ENCODE measurements at places on chromosomes 5 and 9.
A peak's percentile ranks its signal among the peaks of the same experiment; 100 is the strongest.

DNA sequence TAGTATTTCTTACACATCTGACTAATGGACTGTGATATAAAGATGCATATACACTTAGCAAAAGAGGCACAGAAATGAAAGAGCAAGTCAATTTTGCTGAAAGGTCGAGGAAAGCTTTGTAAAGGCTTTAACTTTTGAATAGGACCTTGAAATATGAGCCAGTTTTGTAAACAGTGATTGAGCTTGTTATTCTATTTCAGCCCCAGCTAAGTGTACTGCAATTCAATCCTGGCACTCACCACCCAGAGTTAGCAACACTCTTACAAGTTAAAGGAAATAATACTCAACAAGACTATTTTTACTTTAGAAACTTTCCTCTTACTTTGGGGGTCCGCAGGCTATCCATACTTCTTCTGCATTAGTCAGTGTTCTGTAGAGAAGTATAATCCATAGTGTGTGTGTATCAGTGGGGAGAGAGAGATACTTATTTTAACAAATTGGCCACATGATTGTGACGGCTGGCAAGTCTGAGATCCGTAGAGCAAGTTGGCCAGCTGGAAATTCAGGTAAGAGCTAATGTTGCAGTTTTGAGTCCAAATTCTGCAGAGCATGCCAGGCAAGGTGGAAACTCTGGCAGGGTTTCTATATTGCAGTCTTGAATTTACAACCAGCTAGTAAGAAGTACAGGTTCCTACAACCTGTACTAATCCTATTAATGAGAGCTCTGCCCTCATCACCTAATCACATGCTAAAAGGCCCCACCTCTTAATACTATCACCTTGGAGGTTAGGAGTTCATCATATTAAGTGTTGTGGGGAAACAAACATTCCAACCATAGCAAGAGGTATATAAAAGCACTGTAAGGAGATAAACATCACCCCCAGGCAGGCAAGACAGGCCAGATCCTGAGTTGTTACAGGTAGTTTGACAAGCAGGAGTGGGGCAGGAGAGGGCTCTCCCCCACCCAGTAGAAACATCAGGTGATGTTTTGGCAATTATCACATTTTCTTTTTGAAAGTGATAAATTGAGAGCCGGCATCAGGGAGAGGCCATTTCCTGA is 33.6 kb downstream of the IL7R start:
- no peak for DNase-seq

GRCh38 chr9:121473229-121473628 is 26.4 kb downstream of the GGTA1 start:
- DNase-seq = no peak

DNA sequence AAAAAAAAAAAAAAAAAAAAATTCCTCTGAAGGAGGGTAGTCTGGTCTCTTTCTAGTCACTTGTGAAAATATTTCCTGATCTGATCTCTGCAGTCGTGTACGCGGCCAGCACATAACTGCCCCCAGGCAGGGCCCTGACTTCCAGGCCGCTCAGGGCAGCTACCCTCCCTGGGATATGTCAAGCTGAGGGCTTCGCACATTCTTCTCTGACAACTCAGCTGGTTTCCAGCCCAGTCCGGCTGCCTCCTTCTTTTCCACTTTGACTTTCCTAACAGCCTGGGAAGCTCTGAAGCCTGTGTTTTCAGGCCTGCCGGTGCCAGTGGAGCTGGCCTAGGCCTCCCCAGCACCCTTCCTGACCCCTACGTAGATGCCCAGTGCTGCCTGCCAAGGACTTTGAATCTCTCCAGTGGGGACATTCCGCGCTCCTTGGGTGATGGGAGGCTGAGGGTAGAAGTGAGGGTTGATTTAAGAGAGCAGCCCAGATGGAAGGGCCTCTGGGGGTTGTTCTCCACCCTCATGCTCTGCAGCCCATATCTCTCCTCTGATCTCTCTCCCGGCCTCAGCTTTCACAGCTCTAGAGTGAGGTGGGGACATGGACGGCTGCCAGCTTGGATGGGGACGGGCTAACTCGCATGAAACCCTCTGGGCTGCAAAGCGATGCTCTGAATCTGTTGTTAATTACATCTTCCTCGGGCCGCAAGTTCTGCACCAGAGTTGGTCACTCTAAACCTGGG is 20.7 kb downstream of the COL5A1 start:
- DNase-seq = no peak

- no peak for DNase-seq
Measured at GRCh38 chr5:39760385-39761198, 335.8 kb upstream of the DAB2 start.

DNA sequence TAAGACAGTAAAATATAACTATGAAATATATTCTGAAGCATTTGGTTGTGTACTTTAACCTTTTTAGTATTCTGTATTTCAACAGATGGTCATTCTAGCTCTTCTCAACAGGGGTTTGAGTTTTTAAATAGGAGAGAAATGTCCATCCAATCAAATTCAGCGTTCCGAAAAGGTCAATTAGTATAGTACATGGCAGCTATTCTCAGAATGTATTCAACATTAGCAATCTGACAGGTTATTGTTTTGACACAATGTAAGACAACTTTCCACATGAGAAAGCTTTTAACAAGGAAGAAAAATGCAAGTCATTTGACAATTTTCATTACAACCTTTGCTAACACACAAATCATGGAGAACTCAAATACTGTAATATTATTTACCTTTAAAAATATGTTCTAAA is 996.3 kb upstream of the CDH10 start:
- no peak for DNase-seq

DNA sequence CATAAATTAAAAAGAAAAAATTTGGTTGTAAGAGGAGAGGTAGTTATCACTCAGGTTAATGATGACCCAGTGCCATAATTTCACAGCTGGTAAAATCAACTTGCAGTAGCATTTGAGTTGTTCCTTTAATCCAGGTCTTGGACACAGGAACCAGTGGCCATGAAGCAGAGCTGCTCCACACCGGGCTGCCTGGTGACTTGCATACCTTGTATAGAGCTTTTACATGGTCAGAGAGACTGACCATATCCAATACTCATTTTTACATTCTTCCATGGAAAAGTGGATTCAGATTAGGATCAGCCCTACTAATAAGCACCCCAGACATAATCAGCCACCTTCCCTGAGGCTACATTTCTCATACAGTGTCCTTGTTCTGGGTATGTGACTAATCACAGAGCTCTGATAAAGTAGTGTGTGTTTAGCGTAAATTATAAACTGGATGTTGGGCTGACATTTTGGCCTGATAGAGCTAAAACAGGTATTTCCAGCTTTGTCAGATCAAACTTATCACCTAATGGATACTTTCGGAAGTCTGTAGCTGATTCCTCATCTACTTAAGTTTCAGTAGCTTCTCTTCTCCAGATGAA is 77.0 kb upstream of the ZSWIM6 start:
- DNase-seq = no peak

GRCh38 chr9:32431940-32432555 is 47.6 kb downstream of the ACO1 start:
- no peak for DNase-seq

GRCh38 chr9:70603020-70603411 is 188.6 kb upstream of the KLF9 start:
- DNase-seq = no peak

DNA sequence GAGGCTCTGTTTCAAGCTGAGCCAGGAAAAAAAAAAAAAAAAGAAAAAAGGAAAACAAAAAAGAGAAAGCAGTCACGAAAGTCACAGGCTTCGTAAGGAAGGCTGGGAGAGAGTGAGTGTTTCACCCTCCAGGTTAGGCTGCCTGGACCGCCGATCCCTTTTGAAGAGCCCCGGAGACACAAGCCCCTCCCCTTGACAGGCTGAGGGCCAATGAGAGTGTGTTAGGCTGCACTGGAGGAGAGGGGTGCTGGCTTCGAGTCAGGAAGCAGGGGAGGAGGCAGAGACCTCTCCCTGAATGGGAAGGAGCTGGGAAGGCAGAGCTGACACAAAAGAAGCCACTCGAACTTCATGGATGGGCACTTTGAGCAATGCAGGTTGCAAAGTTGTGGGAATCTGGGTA is at the start of gene NMUR2:
Gene NMUR2, minus strand, starts transcription at position 135 of the 400 bp plus-strand sequence. CDS start 166 bp downstream, outside the sequence.
- no peak for DNase-seq

DNA sequence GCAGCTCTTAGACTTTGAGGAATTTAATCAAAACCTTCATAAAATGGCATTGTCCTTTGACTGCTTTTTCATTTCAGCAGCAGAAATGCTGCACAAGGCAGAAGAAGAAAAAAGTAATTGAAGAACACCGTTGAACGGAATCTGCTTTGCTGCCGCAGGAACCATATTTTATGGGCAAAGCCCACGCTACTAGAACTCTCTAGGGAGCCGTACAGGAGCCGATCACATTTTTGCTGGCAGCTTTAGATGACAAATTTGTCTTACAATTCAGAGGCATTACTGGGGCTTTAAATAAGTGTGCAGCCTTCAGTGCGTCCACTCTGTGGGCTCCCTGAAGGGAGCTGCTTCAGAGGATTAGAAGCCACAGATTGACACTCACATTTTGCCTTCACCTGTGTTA is 5.4 kb downstream of the CFAP90 start:
- DNase-seq = no peak

DNA sequence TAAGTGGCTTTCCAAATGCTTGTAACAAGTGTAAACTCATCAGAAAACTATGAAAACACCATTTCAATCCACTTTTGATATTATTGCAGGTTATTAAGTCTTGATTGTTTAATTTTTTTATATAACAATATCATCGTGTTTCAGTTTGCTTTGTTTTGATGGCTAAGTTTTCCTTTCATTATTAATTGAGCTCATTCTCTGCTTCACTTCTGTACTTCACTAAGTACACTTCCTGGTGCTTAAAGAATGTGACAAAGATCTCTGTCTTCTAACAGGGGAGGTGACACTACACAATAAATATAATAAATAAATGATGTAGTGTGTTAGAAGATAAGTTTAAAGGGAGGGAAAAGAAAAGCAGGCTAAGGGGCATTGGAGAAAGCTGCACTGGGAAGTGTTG is 13.0 kb upstream of the RAD23B start:
- DNase-seq = no peak

DNA sequence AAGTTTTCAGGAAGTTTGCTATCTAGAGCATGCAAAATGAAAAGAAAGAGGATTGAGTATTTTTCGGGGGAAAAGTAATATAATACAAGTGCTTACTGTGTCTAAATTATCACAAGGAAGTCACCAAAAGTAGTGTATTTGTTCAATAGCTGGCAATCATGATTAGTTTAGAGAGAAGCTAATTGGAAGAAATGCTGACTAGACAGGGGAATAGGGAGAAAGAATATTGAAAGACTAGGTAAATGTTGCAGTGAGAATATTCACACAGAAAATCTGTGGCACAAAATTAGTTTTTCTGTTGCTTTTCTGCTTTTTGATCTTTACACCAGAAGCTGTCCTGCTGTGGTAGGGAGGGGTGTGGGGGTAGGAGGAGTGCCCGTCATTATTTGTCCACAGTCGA is 238.7 kb downstream of the MARCHF11 start:
- DNase-seq = no peak

- DNase-seq = no peak
Measured at GRCh38 chr9:14937216-14937615, 27.0 kb upstream of the FREM1 start.

GRCh38 chr5:119582987-119583386 is 46.4 kb upstream of the FAM170A start:
- DNase-seq = no peak

GRCh38 chr9:127155314-127155960 is 33.0 kb upstream of the ANGPTL2 start:
- no peak for DNase-seq

DNA sequence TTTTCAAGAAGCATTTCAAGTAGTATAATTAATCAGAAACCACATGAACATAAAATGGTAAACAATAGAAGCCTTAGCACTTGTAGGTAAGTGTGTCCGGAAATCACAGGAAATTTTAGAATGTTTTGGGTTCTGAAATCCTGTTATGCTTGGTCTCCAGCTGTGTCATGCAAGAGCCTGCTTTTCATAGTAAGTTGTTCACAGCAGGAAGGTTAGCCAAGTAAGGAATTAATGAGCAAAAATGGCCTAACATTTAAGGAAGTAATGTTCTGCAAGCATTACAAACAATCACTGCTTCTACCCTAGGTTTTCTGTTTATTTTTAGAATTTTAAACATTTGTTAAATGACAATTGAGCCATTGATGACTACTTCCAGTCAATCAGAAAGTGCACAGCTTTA is 669.5 kb downstream of the SLCO4C1 start:
- DNase-seq = peak; percentile 34

DNA sequence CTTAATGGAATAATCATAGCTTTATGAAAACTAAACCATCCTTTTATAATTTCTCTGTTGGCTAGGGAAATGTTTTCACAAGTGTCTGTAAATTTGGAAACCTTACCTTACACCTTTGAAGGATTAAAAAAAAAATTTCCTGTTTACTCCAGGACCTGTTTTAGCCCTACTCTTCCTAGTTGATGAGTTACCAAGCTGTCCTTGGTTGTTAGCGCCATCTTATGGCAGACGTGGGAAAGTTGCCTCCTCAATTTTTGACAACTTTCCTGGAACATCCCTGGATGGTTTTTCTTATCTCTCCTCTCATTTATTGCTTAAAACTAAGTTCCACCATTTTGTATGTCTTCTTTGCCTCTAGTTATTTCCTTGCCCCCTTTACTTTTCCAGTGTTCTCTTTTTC is 25.7 kb downstream of the ZSWIM6 start:
- DNase-seq = no peak

GRCh38 chr5:72363166-72363802 is 43.1 kb downstream of the PTCD2 start:
- no peak for DNase-seq

GRCh38 chr9:10251490-10251889 is 361.3 kb downstream of the PTPRD start:
- no peak for DNase-seq

DNA sequence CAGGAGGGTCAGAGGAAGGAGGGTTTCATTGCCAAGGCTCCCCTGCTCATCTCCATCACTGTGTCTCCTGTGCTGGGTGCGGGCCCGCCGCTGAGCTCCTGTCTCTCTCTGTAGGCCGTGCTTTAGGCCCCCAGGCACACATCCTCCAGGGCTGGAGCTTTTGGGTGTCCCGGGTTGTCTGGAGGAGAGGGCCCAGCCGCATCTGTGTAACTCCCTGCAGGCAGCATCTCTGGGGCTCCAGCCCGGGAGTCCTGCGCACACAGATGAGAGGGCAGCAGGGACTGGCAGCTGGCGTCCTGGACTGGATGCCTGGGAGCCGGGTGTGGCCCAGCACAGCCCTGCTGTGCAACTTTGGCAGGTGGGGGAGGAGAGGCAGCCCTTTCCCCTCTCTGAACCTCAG is 40.2 kb downstream of the LRSAM1 start:
- no peak for DNase-seq

- no peak for DNase-seq
Measured at GRCh38 chr9:35856882-35857281, 13.3 kb downstream of the OR13J1 start.

GRCh38 chr5:18216016-18216415 is 581.8 kb downstream of the TAF11L14 start:
- no peak for DNase-seq

GRCh38 chr5:136332223-136333015 is 32.9 kb downstream of the TRPC7 start:
- no peak for DNase-seq

GRCh38 chr9:69885931-69886330 is 65.3 kb downstream of the CFAP95 start:
- no peak for DNase-seq

GRCh38 chr5:112914584-112914983 is 7.4 kb downstream of the REEP5 start:
- no peak for DNase-seq

- no peak for DNase-seq
Measured at GRCh38 chr5:151221574-151221973, 2.3 kb downstream of the CCDC69 start.

GRCh38 chr5:4553130-4553529 is 587.0 kb upstream of the ADAMTS16 start:
- no peak for DNase-seq

- DNase-seq = no peak
Measured at GRCh38 chr5:146877783-146878475, 628 bp downstream of the PPP2R2B start.

GRCh38 chr5:127351418-127351817 is 60.8 kb downstream of the MEGF10 start:
- DNase-seq = no peak
